Heart left ventricle (tissue), 16 donors: ENCODE measurements at places on chromosomes 16 and 17.

GRCh38 chr17:38798614-38799500 is 499 bp downstream of the PIP4K2B start:
- DNase-seq: peak; percentile 58

DNA sequence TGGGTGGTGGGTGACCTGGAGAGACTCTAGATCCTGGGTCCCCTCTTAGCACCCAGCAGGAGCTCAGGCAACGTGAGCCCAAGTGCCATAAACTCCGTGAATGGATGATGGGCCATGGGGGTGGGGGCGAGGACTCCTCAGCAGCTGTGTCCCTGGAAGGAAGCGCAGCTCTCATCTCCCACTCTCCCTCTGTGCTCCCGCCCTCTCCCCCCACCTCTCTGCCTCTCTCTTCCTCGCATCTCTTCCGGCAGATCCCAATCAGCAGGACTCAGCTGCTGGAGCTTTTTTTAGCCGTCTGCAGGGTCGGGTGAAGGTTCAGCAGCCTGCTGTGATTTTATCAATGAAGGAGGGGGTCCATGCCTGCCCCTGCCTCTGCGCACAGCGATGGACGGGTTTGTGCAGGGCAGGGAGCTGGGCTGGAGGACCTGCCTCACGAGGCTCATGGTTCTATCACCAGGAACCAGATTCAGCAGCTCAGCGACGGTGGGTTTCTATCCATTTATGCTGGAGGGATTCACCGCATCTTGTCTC is 8.3 kb downstream of the CCR7 start:
- peak; percentile 75 for DNase-seq

DNA sequence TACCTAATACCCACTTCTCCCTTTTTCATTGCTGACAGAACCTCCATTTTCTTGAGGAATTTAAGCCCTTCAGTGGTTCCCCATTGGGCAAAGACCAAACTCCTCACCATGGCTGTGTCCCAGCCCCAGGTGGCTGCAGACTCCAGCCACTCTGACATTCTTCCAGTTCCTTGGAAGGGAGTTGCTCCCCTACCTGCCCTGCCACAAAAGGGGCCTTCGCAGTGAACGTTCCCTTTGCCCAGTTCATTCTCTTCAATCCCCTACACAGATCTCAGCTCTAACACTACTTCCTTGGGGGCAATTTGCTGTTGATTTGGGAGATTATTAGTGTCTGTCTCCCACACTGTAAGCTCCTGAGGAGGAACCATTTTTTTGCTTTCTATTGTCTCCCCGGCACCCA is 3.2 kb upstream of the AKTIP start:
- no peak for DNase-seq

DNA sequence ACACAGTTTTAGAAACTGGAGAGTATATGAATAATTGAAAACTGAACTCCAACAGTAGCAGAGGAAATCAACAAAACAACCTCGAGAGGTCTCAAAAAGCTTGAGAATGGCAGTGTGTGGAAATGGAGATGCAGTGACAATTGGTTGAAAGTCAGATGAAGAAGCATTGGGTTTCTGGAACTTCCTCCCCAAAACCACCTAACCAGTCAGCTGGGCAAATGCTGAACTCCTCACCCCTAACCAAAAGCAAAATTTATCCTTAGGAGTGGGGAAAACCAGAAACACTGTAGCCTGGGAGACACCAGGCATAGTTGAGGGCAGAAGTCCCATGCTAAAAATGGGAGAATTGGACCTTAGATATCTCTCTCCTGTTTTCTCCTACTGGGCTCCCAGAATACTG is 109.9 kb downstream of the TANC2 start:
- no peak for DNase-seq

DNA sequence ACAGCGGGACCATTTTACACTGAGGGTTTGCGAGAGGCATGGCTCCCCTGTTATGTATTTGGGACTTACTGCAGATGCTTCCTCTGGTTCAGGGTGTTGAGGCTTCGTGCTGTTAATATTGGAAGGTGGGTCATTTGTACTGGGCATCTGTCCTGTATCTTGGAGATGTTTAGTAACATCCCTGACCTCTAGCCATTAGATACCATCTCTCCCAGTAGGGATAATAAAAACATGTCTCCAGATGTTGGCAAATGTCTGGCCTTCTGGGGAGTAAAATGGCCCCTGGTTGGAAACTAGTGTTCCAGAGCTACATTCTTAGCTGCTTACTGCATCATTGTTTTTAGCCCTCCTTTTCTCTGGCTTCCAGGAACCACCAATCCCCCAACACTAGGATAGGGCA is 388.0 kb downstream of the WWOX start:
- no peak for DNase-seq

DNA sequence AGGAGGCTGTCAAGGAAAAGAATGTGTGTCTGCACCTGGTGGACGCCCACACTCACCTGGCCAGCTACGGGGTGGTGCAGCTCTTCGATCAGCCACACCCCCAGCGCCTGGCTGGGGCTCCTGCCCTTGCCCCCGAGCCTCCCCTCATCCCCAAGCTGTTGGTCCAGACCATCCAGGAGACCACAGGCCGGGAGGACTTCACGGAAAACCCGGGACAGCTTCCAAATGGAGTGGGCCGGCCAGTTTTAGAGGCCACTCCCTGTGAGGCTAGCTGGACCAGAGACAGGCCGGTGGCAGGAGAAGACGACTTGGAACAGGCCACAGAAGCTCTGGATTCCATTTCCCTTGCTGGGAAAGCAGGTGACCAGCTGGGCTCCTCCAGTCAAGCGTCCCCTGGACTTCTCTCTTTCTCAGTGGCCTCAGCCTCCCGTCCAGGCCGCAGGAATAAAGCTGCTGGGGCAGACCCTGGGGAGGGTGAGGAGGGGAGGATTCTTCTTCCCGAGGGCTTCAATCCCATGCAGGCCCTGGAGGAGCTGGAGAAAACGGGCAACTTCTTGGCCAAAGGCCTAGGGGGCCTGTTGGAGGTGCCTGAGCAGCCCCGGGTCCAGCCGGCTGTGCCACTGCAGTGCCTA is 2.2 kb downstream of the WDR81 start:
- DNase-seq: no peak

DNA sequence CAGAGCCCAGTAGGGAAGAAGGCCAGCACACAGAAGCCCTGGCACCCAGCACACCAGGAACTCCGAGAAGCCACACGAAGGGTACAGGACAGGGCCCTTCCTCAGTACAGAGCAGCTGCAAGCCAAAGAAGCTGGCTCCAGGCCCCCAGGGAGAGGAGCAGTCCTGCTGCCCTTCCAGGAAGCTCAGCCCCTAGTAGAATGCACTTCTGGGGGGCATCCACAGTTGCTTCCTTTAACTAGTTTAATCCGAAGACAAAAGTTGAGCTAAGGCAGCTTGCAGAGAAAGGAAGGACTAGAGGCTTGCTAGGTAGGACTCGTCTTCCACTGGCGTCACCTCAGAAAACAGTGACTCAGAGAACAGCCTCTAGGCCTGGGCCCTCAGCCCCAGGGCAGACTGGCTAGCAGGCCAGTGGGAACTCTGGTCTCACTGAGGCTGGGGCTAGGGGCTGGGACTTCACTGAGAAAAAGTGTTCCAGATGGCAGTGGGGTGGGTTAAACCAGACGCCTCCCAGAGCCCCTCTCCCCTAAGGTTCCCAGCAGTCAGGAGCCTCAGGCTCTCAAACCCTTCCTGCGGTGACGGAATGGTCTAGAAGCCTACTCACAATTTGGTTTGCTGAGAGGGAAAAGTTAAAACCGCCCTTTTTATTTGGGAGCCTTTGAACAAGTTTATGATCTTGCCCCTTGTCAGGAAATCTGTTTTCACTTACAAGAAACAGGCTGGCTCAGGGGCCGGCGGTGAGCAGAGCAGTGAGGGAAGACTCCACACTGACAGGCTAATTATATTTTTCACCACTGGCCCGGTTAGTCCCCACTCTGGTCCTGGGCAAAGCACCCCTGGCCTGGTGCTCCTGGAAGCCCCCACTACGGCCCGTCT is 41.4 kb downstream of the ACTG1 start:
- DNase-seq: no peak

DNA sequence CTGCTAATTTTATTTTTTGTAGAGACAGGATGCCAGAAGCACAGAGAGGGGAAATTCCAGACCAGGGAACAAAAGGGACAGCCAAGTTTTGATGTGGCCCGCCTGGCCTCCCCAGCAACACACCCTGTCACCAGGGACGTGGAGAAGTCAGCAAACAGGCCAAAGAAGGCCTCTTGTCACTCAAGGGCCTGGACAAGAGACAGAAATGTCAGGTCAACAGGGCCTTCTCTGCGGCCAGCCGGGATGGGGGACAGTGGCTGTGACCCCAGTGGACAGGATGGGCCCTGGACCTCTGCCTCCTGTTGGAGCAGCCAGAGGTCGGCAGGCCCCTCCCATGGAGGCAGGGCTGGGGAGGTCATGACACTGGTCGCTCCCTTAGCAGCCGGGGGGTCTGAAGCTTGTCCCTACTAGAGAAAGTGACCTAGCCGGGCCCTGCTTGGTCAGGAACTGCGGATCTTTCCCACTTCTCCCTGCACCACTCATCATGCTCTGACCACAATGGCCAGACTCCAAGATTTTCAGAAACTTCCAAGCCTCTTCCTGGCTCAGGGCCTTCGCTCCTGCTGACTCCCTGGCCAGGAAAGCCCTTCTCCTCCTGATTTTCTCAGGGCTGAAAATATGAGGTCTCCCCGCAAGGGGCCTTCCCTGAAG is 9.2 kb upstream of the TVP23A start:
- DNase-seq: peak; percentile 90

DNA sequence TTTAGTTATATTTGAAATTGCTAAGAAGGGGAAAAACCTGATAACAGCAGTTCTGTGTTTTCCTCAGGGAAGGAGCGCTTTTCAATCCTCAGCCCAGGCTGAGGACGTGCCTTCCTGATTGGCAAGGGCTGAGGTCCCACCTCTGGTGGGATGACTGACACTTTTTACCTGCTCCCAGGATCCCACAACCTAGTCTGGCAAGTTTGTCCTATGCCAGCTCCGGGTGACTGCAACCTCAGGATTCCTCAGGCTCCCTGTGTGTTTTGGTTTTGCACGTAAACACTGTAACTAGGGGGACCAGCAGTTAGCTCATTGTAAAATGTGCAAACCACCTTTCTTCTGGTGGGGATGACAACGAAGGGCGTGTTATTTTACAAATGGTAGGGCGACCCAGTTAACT is 7.5 kb downstream of the MARCHF10 start:
- DNase-seq: no peak

DNA sequence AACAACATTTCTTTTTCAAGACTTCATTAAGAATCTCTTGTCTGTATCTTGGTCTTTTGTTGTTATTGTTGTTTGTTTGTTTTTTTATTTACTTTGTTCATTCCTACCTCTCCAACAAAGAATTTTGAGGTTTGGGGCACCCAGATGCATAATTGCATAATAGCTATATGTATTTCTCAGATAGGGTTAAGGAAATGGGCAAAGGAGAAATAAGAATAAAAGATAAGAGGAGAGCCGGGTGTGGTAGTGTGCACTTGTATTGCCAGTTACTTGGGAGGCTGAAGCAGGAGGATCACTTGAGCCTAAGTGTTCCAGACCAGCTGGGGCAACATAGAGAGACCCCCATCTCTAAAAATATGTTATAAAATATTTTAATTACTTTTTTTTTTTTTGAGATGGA is 30.5 kb downstream of the CDH1 start:
- DNase-seq: no peak

DNA sequence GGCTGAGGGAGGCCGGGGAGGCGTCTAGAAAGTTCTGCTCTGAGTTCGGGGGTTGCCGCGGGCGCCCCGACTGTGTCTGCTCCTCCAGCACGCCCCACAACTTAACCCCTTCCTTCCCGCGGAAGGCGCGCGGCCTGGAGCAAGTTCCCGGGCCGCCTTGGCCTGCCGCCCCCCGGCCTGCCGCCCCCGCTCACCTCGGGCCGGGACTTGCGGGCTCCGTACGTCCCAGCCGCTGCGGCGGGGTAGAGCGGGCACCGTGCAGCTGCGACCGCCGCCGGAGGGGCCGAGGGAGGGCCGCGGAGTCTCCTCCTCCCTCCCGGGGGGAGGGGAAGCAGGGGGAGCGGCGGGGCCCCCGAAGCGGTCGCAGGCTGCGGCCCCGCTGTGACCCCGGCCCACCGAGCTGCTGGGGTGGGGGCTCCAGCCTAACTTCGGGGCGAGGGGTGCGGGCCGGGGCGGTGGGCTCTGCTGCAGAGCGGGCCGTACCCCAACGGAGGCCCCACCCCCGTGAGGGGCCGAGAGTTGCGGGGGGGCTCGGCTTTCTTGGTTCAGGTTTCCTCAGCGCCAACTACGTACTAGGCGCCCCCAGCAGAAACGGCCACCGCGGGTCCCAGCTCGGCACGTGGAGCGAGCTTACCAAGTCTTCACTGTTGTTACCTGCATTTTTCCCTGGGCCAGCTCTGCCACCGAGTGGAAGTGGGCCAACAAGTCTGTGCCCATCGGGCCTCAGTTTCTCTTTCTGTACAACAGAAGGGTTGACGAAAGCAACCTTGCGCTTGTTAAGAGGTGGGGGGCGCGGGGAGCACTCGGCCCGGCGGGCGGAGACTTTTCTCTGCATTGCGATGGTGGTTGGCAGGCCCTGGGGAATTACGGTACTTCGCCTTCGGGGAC is at the start of gene CCDC102A:
TSS of gene CCDC102A (minus strand) at position 266 of the 888 bp plus-strand sequence. CDS start 7,394 bp downstream, outside the sequence.
- no peak for DNase-seq

DNA sequence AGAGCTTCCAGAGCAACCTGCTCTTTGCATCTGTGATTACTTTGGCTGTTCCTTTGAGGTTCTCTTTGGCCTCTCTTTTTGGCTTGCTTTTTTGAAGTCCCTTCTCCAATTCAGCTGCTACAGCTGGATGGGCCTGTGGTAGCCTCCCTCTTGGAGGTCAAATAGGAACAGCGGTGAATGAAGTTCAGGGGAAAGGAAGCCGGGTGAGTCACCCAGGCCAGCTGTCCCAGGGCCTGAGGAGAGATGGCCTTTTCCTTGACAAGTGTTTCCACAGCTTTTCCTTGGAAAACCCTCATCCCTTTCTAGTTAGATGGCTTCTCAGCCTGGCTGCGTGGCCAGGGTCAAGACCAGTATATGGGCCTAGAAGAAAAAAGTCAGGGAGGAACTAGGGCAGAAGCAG is 103.1 kb downstream of the STX8 start:
- peak; percentile 67 for DNase-seq

DNA sequence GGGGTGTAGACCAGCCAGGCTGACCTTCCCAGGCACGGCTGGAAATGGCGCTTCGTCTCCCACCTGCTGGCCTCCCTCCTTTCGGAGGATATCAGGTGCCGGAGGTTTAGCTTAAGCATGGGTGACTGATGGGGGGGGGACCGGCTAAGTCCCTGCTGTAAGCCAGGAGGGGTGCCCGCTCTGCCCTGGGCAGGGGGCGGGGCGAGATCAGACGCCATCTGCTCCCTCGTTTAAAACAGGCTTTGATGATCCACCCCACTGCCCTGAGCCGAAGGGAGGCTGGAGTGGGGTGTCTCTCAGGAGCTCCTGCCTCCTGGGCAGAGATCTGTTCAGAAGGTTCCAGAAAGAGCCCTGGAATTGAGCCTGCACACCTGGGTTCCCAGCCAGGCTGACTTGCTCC is 26.0 kb downstream of the C16orf74 start:
- no peak for DNase-seq

DNA sequence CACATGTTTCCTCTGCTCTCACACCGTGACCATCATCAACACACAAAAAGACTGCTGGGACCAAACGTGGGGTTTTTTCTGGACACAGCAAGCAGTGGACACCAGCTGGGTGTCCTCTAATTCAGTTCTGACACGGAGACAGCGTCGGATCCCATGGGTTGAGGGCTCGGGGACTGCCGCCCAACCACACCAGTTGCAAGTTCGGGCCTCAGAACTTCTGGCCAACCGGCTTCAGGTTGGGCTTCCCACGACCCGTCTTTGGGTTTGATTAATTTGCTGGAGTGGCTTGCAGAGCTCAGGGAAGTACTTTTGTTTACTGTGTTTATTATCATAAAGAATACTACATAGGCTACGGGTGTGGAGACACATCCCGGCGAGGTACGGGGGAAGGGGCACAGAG is 97.8 kb downstream of the BANP start:
- peak; percentile 36 for DNase-seq
